DND-41 (cell line): ENCODE measurements at places on chromosomes 6 and 20.

GRCh38 chr20:10219452-10219791 is 792 bp downstream of the SNAP25 start:
- DNase-seq = peak; percentile 50

GRCh38 chr20:58084566-58084965 is 143.9 kb downstream of the ANKRD60 start:
- no peak for DNase-seq

GRCh38 chr6:168221000-168221399 is 98.6 kb downstream of the DACT2 start:
- peak; percentile 16 for DNase-seq

DNA sequence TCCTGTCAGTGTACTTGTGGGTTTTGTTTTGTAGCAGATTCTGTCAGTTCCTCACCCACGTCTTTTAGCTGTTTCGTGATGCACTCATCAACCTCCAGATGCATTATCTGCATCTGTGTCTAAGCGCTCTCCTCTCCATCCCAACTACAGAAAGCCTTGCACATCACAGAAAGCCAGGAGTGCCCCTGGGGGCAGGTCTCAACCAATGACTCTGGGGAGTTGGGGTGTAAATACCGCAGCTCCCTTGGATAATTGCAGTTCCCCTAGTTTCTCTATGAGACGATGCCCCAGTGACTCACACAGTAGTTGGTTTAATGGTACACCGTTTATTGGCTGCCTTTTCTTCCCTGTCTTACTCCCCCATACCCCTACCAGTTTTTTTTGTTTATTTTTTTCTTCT is 158.1 kb downstream of the SOX4 start:
- peak; percentile 47 for DNase-seq

DNA sequence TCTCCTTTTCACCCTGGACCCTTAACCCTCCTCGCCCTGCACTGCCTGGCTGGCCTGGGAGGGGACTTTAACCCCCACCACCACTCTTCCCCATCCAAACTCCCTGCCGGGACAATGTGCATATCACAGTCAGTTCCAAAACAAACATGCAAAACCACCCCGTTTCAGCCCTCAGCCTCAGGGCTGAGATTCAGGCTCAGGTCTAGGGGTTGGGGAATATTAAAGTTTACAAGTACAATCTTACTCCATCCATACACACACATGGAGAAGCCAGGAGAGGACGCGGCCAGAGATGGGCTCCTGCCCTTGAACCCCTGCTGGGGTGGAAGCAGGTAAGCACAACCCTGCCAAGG is 534 bp downstream of the KIAA1755 start:
- no peak for DNase-seq

- DNase-seq = no peak
Measured at GRCh38 chr6:135465307-135465706, 32.2 kb downstream of the AHI1 start.

DNA sequence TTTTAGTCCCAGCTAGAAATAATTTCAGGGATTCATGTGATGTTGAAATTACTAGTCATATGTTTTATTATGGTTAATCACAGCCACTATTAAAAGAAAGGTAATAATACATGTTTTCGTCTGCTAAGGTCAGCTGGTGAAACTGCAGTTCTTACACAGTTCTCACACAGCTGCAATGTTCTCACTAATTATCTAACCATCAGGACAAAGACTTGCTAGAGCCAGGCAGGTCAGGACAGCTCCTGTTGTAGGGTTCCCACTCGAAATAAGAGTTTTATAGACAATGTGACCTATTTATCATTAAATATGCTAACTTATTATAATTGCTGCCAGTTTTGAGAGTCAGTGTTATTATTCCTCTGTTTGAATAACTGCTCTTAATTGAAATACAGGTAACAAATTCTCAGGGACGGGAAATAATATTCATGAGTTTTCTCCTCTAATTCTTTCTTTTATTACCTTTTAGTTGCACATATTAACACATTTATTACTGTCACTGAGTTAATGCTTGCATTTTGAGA is 97.9 kb downstream of the GJA1 start:
- DNase-seq = no peak

- no peak for DNase-seq
Measured at GRCh38 chr6:170091000-170091638, 199.8 kb downstream of the DLL1 start.

DNA sequence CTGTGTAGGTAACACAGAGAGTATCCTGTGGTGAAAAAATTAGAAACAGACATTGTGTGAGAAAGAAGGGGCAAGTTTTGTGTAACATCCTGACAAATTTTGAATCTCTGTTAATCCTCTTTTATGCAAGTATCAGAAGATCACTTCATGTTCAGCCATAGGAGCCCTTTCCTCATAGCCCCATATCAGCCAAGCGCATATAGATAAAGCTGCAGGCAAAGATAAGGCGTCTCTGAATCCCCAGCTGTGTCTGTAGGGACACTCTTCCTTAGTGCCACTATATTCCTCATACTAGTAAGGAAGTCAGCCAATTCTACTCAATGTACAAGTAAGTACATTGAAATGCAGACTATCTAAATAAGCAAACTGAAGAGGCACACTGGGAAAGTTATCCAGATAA is 22.3 kb downstream of the HTR1E start:
- DNase-seq = no peak

GRCh38 chr6:27687154-27688013 is 214.5 kb upstream of the ZNF184 start:
- peak; percentile 89 for DNase-seq

GRCh38 chr6:112431803-112432202 is 84.7 kb downstream of the RFPL4B start:
- DNase-seq = no peak

- DNase-seq = no peak
Measured at GRCh38 chr6:21907291-21907690, 313.7 kb downstream of the SOX4 start.

DNA sequence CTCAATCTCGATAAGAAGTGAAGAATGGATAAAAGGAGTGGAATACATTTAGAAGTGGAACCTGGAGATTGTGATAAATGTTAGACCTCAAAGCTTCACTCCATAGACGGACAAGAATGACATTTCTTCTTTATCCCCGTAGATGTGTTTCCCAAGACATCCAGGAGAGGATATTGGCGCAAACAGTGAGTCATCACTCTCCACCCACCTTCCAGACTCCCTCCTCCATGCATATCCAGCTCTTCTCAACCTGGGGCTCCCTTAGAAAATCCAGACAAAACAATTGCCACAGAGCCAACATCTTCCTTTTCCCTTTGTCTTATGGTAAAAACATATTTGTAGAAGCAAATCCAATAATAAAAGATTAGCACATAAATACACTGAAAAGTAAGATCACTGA is 586.1 kb downstream of the PTPRT start:
- DNase-seq = no peak

GRCh38 chr20:57622579-57623381 is 2.6 kb upstream of the ZBP1 start:
- DNase-seq = peak; percentile 68

DNA sequence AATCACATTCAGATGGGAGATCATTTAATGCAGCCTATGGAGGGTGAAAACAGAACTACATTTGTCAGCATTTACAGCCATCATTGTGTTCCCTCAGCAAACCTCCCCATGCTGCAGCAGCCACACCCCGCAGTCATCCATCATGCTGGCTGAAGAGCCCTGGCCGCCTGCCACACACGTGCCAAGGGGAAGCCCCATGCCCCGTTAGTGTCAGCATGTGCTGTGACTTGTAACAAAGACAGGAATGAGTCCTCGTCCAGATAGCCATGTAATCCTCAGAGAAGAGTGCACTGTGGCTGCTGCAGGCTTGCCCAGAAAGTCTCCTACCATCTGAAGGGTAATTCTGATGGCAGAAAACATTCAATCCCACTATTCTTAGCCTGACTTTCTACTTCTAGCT is 1097.8 kb downstream of the KIF16B start:
- no peak for DNase-seq

DNA sequence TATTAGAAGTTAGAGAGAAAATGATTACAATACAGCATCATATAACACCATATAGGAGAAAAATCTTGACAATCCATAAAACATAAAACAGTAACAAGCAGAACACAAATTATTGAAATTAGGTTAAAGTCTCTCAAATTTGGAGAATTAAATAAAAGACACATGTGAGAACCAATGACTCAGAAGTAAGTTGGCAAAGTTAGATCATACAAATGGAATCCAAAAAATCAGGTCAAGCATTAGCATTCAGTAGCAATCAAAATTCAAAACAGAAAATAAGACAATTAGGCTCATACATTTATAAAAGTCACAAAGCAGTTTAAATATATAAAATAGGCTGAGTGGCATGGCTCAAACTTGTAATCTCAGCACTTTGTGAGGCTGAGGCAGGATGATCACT is 775.6 kb downstream of the PHF3 start:
- no peak for DNase-seq

DNA sequence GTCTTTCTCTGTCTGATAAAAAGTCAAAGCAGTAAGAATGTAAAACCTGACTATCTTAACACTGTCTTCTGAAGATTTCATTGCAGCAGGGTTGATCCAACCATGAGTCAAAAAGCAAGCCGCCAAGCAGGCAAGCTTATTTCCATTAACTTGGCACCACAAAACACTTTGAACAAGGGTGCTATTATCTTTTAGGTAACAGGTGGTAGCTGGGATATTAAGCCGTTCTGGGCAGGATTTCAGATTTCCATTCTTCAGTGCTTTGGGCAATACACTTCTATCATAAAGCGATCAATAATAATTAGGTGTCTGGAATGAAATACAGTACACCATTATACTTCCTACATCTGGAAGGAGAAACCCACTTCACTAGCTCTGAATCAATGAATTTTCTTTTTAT is 181.9 kb downstream of the TBC1D7 start:
- DNase-seq = no peak

DNA sequence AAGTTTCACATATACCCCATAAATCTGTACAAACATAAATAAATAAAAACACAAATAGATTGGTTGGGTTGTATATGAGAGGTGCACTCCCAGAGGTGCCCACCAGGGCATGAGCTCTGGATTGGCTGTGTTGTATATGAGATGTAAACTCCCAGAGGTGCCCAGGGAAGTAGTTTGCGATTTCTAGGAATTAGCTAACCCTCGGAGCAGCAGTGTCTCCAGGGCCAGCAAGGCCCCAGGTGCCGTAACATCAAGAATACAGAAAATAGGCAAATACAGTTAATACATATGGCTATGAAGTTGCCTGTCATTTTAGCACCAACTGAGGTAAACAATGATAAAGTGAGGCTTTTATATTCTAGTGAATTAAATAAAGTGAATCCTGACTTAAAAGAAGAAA is 5.4 kb upstream of the GINM1 start:
- peak; percentile 31 for DNase-seq

DNA sequence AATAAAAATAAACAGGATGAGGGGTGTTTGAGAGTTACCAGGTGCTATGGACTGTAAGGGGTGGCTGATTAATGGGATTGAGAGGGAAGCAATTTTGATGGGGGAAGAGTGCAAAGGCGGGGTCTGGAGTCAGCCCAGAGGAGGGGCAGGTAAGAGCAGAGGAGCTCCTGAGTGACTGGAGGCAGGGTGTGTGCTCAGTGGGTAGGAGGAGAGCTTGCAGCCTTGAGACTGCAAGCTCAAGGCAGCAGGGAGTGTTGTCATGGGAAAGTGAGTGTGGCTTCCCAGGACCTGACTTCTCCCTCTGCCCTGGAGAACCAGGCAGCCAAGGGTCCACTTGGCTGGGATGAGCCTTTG is 54.2 kb downstream of the RAB44 start:
- DNase-seq = no peak

DNA sequence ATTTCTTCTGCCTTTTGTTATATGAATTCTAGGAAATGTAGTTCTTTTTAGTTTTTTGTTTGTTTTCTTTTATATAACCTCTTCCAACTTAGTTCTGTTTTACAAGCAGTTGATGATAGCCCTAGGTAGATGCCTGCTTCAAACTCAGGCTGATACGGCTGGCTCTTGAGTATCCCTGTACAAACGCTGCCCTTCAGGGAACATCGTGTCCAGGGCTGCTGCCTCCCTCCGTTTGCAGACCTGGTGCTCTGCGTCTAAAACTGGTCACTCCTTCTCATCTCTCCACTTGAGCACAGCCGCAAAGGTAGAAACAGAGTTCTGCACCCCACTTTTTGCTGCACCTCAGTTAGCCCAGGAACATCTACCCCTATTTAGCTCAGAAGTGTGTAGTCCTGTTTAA is 310.1 kb downstream of the PRL start:
- DNase-seq = no peak

DNA sequence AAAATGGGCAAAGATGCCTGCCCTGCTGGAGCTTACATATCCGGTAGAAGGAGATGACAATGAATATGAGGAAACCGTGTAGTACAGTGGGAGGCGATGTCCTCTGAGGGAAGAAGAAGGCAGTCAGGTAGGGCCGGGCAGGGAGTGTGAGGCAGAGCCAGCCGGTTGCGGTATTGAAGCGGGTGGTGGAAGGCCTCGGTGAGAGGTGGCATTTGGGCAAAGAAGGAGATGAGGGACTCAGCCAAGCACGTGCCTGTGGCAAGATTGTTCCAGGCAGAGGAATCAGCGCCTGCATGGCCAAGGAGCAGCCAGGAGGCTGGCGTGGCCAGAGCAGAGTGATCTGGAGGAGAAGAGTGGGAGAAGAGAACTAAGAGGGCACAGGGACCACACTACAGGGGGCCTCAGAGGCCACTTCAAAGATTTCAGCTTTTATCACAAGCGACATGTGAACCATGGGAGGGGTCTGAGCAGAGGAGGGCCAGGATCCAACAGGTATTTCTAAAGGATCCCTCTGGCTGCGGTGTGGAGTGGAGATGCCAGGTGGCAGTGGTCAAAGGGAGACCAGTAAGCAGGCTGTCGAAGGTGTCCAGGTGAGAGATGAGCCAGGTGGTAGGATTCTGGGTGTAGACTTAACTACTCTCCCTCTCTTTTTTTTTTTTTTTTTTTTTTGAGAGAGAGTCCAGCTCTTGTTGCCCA is 13.8 kb downstream of the MDFI start:
- DNase-seq = no peak

GRCh38 chr6:2956930-2957685 is 14.3 kb downstream of the SERPINB6 start:
- no peak for DNase-seq

DNA sequence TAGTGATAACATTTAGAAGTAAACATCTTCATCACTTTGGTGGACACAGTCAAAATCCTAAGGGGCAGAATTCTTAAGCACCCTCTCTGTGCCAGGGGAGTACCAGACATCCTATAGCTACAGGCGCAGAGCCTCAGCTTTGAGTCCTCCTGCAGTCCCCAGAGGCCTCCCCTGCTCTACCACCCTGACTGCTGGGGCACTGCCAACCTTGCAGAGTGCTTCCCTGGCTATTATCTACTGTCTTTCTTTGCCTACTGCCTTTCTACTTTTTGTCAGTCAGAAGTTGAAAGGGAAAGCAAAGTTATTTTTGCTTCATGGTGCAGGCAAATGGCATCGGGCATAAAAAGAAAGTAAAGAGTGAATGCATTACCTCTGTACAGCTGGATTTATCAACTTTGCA is 80.1 kb downstream of the AIG1 start:
- no peak for DNase-seq
